ENCODE measurements at places on chromosomes 2 and 18. TPM values are rescaled to one million over a fixed set of nuclear protein-coding genes. Genes with fewer than 3 reads are reported as not detected.
A peak's percentile ranks its signal among the peaks of the same experiment; 100 is the strongest.

GRCh38 chr2:99555404-99555803 lies 65.6 kb upstream of the REV1 start:
- peaks cover 45% of the 10 kb centered on the region for H3K36me3 ChIP-seq
- H3K4me1 ChIP-seq: peaks cover 12% of the 10 kb centered on the region
- no peak overlapping the region for H3K27ac ChIP-seq
- H3K4me3 ChIP-seq: no peak overlapping the region

The PCARE gene
- 0.06 TPM for total RNA-seq

GRCh38 chr18:48940854-48941611 lies 9.7 kb downstream of the SMAD7 start:
- DNase-seq: no peak
- no peaks in the 10 kb centered on the region for H3K27me3 ChIP-seq

DNA sequence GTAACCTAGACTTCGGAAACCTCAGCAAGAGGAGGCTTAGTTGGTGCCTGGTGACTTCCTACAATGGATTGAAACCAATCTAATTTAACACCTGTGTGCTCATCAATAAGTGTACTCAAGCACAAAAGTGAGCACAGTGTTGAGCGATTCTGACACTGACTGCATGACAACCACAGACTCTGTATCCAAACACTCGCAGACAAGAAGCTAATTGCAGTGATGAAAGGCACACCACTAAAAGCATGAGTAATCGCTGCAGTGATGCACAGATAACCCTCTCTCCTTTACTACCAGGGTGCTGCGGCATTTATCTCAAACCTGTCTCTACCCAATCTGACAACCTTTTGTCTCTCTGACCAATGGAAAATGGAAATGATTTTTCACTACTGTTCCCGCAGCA lies 168.1 kb downstream of the AFF3 start:
- no peak overlapping the region for H3K4me3 ChIP-seq
- H3K4me1 ChIP-seq: no peaks in the 10 kb centered on the region
- H3K36me3 ChIP-seq: no peaks in the 10 kb centered on the region
- H3K27me3 ChIP-seq: no peaks in the 10 kb centered on the region

The CNTNAP5 gene
- total RNA-seq: 32.9 TPM

- H3K4me1 ChIP-seq: no peaks in the 10 kb centered on the region
- peak; percentile 9 for DNase-seq
- no peaks in the 10 kb centered on the region for H3K36me3 ChIP-seq
- no peak overlapping the region for H3K27ac ChIP-seq
- no peak overlapping the region for H3K4me3 ChIP-seq
Observed at GRCh38 chr18:40473221-40474029, 1481.6 kb upstream of the PIK3C3 start.

DNA sequence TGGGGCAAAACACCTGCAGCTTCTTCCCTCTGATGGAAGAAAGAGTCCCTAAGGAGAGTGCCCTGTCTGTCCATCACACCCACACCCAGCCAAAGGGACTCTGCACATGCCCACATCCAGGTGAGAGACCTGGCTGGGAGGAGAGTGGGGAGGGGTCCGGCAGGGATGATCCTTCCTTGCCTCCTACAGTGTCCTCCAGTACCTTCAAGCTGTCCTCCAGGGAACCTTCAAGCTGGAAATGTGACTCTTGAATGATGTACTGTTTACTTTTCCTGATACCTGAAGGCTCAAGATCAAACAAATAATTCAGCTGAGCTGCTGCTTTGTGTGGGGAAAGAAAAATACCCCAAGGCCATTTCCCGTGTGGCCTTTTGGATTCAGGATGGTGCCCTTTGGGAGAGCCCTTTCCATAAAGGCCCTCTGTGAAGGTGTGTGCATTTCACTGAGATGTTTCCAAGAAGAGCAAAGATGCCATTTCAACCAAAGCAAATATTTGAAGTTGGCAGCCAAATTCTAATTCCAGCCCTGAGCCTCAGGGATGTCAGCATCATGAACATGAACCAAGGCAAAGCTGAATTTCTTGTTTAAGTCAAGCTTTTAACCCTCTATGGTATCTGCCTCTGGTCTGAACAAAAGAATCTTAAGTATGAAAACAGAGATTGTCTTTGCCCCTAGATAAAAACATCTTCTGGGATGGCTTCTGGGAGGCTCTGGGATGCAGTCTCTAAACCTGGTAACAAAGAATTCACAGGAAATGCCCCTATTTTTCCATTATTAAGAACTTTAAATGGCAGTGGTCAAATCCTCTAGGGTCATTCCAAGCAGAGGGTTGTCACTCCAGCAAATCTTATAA lies 11.1 kb downstream of the EVA1A start:
- no peaks in the 10 kb centered on the region for H3K27me3 ChIP-seq
- no peaks in the 10 kb centered on the region for H3K36me3 ChIP-seq
- H3K4me3 ChIP-seq: no peak overlapping the region
- H3K4me1 ChIP-seq: no peaks in the 10 kb centered on the region

GRCh38 chr2:183594150-183594549 lies 469.9 kb downstream of the NUP35 start:
- H3K4me1 ChIP-seq: no peaks in the 10 kb centered on the region
- H3K36me3 ChIP-seq: no peaks in the 10 kb centered on the region
- no peak for DNase-seq
- H3K4me3 ChIP-seq: no peak overlapping the region

GRCh38 chr2:10722252-10722825 lies 909 bp downstream of the ATP6V1C2 start:
- H3K36me3 ChIP-seq: no peaks in the 10 kb centered on the region
- peaks cover 12% of the 10 kb centered on the region for H3K4me1 ChIP-seq
- peaks cover 62% of the 10 kb centered on the region for H3K27me3 ChIP-seq
- DNase-seq: no peak
- H3K4me3 ChIP-seq: no peak overlapping the region
- no peak overlapping the region for H3K27ac ChIP-seq

- DNase-seq: no peak
- no peaks in the 10 kb centered on the region for H3K36me3 ChIP-seq
- no peaks in the 10 kb centered on the region for H3K4me1 ChIP-seq
Observed at GRCh38 chr2:210718503-210718902, 162.1 kb downstream of the CPS1 start.

The CPS1 gene
- total RNA-seq: 8.3 TPM

DNA sequence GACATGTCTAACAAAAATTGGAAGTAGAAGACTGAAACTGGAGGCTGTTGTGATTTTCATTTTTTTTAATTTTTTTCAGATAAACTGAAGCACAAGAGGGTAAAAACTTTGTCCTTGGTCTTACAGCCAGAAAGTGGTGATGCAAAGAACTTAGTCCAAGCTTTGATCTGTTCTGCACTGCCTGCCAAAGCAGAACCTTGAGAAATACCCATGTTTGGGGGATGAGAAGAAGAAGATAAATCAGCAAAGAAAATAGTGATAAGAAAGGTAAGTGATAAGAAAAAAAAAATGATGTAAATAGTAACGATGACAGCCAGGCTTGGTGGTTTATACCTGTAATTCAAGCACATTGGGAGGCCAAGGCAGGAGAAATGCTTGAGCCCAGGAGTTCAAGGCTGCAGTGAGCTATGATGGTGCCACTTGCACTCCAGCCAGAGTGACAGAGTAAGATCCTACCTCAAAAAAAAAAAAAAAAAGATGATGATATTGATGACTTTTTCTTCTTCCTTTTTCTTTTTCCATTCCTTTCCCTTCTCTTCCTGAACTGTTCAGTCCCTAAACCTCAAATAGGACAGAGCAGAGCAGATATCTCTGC lies 14.6 kb upstream of the NOSTRIN start:
- H3K4me1 ChIP-seq: no peaks in the 10 kb centered on the region
- no peak overlapping the region for H3K4me3 ChIP-seq
- H3K27me3 ChIP-seq: no peaks in the 10 kb centered on the region
- no peak overlapping the region for H3K27ac ChIP-seq

The PARD6G gene
- 20.3 TPM for total RNA-seq

DNA sequence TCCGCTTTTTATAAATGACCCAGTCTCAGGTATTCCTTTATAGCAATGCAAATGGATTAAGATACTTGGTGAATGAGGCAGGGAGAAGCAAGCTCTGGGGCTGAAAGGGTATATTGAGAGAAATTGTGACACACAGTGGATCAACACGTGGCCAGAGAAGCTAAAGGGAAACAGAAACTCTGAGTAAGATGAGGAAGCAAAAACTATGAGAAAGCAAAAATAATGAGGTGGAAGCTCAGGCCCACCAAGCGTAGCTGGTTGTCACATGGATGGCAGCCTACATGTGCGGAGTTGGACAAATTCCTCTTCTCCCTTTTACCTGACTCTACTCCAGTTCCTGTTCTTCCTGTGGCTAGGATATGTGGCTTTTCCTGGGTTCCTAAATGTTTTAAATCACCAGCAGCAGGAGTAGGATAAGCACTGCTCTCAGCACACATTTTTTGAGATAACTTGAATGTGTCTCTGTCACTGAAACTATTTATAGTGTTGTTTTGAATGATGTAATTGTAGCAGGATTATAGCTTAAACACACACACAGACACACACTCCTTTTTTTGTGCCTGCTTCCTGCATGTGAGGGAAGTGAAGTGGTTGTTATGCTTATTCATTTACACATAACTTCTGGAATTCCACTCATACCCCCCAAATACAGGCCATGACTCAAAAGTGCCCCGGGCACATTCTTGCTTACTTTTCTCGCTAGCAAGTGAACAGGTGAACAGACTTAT lies 30.1 kb upstream of the EPC2 start:
- no peak for DNase-seq
- H3K4me3 ChIP-seq: no peak overlapping the region
- no peaks in the 10 kb centered on the region for H3K36me3 ChIP-seq
- peak overlapping the region; percentile 76 for H3K27ac ChIP-seq
- H3K27me3 ChIP-seq: no peaks in the 10 kb centered on the region
- H3K4me1 ChIP-seq: peaks cover 4% of the 10 kb centered on the region

DNA sequence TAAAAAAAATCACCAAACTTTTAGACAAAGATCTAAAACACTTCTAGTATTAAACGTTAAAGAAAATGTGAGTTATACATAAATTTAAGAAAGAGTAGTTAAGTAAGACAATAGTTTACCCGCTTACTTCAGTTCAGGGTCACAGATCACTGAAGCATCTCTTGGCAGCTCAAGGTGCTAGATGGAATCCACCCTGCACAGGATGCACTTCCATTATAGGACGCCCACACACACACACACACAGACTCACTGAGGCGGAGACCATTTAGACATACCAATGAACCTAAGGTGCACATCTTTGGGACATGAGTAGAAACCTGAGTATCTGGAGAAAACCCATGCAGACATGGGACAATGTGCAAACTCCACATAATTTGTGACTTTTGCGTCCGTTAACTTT lies 630.6 kb upstream of the ZNF804A start:
- no peak overlapping the region for H3K27ac ChIP-seq
- H3K36me3 ChIP-seq: no peaks in the 10 kb centered on the region
- no peak for DNase-seq
- H3K27me3 ChIP-seq: no peaks in the 10 kb centered on the region

- H3K4me3 ChIP-seq: no peak overlapping the region
- H3K27ac ChIP-seq: no peak overlapping the region
- peaks cover 22% of the 10 kb centered on the region for H3K4me1 ChIP-seq
- no peaks in the 10 kb centered on the region for H3K27me3 ChIP-seq
Observed at GRCh38 chr2:10202131-10202665, 79.7 kb downstream of the RRM2 start.

GRCh38 chr18:48270929-48271328 lies 138.3 kb downstream of the ZBTB7C start:
- H3K36me3 ChIP-seq: no peaks in the 10 kb centered on the region
- H3K27ac ChIP-seq: no peak overlapping the region
- H3K4me3 ChIP-seq: no peak overlapping the region
- no peaks in the 10 kb centered on the region for H3K27me3 ChIP-seq
- DNase-seq: no peak

DNA sequence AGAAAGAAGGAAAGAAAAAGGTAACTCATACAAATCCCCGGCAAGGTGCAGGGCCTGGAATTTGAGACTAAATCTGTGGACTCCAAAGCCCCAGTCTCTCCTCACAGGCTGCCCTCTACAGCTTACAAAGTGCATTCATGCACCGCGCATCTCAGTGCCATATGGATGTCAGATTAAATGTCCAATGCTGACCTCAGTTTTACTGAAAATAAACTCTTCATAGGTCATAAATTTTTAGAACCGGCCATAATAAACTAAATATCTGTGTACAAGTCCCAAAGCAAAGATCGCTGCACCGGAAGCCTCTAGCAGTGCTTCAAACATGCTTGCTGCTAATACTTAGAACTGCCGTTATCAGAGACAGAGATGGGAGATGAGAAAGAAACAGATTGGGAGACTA lies 17.7 kb downstream of the ST6GAL2 start:
- H3K4me1 ChIP-seq: peaks cover 18% of the 10 kb centered on the region
- H3K36me3 ChIP-seq: no peaks in the 10 kb centered on the region
- no peak for DNase-seq

The GNLY gene
- total RNA-seq: 0.55 TPM

DNA sequence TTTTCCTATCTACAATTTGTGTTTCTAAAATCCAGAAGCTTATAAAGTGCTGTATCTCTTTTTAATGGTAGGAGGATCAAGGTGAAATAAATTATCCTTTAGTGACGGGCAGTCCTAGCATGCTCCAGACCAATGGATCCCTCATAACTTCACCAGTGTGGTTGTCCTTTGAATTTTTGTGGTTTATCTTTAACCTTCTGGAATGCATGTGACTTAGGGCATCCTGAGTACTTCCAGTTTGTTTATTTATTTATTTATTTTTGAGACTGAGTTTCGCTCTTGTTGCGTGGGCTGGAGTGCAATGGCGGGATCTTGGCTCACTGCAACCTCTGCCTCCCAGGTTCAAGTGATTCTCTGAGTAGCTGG lies 40.4 kb downstream of the NUP35 start:
- no peaks in the 10 kb centered on the region for H3K4me1 ChIP-seq
- DNase-seq: no peak
- H3K27ac ChIP-seq: no peak overlapping the region

DNA sequence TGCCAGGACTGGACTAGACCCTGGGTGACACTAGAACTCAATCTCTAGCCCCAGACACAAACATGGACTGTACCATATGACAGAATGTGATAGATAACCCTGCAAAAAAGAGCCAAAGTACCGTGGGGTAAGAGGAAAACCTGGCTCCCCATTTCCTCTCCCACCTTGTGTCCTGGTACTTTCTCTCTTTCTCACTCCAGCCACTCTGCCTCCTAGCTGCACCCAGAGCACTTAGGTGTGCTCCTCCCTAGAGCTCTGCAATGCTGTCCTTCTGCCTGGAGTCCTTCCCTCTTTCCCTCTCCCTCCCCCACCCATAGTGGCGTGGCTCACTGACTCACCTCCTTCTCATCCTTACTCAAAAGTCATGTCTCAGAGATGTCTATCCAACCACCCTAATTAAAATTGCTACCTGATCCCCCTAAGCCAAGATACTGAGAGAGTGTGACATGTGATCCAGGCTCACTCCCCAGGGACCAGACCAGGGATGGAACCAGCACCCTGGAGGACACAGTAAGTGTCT lies 171.3 kb downstream of the LOXHD1 start:
- no peak overlapping the region for H3K4me3 ChIP-seq
- H3K36me3 ChIP-seq: no peaks in the 10 kb centered on the region
- DNase-seq: no peak
- no peaks in the 10 kb centered on the region for H3K27me3 ChIP-seq

- no peak overlapping the region for H3K4me3 ChIP-seq
- H3K27me3 ChIP-seq: no peaks in the 10 kb centered on the region
- H3K4me1 ChIP-seq: no peaks in the 10 kb centered on the region
- H3K27ac ChIP-seq: no peak overlapping the region
- no peaks in the 10 kb centered on the region for H3K36me3 ChIP-seq
Observed at GRCh38 chr2:134985061-134985460, 62.2 kb downstream of the MAP3K19 start.
